Heart right ventricle (tissue), 16 donors: ENCODE measurements at places on chromosomes 2 and 18. TPM values are rescaled to one million over a fixed set of nuclear protein-coding genes. Genes with fewer than 3 reads are reported as not detected.

- no peak for DNase-seq
Measured at GRCh38 chr2:230441227-230441897, 25.4 kb downstream of the SP100 start.

GRCh38 chr2:99159594-99159993, 4.8 kb downstream of the LIPT1 start:
- DNase-seq, result no peak

- DNase-seq, result no peak
Measured at GRCh38 chr2:55985406-55985805, 61.8 kb upstream of the EFEMP1 start.

DNA sequence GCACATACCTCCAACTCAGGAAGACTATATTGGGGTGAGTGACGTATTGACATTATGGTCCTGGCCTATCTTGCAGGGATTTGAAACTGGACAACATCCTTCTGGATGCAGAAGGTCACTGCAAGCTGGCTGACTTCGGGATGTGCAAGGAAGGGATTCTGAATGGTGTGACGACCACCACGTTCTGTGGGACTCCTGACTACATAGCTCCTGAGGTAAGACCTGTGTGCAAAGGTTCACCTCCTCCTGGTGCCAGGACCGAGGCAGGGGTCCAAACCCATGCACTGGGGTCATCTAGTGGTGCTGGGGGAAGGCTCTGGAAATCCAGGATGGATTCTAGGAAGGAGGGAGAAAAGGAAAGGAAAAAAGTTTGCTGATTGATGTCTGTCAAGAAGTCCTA, 152.2 kb upstream of the EPAS1 start:
- DNase-seq, result no peak

DNA sequence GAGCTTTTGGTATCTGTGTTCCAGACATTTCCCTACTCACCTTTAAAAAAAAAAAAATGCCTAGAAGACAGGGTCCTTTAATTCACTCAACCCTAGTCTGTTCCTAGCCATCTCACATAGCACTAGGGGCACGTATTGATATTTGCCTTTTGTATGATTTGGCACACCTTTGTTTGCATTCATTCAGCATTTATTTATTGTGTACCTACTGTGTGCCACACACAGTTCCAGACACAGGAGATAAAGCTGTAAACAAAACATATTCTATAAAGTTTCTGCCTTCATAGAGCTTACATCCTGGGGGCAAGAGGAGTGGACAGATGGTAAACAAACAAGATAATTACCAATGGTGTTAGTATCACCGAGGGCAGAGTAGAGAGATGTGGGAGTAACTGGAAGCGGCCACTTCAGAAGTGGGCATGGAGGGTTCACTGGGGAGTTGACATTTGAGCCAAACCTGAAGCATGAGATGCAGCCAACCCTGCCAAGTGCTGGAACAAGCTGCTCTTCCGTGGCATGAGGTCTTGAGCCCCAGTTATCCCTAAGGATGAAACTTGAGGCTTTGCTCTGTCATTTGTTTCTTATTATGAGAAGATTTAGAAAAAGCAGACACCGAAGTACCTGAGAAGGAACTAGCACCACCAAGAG, 18.2 kb downstream of the MAPRE2 start:
- DNase-seq, result no peak

DNA sequence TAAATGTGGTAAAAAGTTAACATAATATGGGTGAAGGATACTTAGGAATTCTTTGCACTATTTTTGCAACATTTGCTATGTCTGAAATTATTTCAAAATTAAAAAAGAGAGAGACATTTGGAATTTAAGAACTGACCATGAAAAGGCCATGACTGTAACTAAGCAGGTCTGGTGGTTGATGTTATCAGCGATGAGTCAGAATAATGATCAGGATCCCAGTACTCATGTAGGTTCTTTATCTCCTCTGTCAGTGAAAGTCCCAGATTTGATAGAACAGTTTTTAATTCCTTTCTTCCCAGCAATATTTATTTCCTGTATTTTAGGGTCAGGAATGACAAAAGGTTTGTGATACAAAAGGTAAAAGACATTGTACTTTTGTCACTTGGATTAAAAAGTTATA, 242.4 kb upstream of the ZNF521 start:
- no peak for DNase-seq

Gene SIGLEC15
- not detected for total RNA-seq

Gene CTLA4
- total RNA-seq, result not detected

Gene SH3RF3
- 8.0 TPM for total RNA-seq
